ENCODE measurements at places on chromosomes 2 and 18. TPM values are rescaled to one million over a fixed set of nuclear protein-coding genes. Genes with fewer than 3 reads are reported as not detected.

DNA sequence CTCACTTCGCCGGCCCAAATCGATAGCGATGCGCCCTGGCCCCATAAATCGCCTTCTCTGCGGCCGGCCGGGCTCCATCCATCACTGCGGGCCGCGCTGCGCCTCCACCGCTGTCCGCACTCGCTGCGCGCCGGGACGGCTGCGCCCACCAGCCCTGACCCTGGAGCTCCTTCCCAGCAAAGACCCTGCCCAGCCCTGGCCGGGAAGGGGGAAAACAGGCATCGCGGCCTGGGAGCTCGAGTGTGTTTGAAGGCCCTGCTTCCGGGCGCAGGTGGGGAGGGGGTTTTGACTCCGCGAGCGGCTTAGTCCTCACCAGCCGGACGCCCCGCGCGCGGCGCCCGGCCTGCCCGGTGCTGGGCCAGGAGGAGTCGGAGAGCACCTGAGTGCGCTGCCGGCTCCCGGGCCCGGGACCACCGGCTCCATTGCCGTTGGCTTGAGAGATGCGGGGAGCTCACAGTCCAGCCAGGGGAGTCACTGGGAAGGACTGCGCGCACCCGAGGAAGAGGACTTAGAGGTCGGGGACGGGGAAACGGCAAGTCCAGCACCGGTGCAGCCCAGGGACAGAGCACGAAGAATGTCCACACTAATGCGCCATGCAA, 1.1 kb downstream of the PAX8 start:
- DNase-seq = no peak

DNA sequence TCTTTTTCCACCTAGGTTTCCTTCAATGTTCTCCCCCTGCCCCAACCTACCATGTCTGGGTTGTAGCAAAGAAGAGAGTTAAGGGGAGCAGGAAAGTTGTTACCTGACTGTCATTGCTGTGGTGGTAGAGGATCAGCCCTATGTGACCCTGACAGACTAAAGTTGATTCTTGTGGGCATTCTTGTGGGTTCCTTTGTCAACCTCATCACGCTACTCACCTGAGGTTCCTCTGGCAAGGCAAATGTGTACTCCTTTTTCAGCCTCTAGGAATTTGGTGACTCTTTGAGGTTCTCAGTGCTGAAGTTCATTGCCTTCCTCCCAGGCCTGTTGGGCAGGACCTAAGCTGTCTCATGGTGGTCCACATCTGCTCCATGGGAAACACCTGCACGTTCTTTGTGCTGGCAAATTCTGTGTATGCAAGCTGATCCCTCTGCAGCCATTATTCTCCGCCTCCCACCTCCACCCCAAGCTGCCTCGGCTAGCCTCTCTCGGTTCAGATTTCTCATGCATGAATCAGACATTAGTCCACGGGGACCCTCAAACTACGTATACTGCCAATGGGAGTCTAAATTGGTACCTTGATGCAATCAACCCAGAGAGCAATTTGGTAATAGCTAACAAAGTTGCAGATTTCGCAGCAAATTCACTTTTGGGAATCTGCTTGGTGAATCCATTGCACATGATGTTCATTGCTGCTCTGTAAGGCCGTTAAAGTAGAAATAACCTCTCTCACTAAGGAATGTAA, 1.5 kb upstream of the GMCL1 start:
- DNase-seq = no peak

DNA sequence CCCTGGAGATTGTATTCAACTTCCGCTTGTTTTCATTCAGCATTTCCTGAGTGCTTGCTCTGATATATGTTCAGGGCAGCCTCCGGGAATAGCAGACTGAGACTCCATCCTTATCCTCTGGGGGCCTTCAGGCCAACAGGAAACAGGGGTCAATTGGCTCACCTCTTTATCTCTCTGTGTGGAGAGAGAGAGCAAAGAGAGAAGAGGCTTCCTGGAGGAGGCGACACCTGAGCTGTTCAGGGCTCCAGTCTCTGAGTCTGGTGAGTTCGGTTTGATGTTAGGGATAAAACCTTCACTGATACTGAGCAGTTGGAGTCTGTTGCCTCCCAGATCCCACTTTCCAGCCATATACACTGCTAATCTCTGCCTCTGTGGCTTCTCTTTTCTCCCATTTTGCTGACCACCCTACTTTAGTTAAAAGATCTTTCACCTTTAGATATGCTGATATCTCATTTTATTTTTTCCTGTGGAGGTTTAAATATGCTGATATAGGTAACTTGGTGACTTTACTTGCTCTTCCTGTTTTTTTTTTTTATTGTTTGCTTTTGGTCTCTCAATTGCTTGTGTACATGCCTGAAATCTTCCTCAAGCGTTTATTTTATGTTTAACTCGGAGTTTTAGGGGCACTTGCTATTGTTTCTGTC, 56.9 kb downstream of the KCNS3 start:
- DNase-seq = no peak

DNA sequence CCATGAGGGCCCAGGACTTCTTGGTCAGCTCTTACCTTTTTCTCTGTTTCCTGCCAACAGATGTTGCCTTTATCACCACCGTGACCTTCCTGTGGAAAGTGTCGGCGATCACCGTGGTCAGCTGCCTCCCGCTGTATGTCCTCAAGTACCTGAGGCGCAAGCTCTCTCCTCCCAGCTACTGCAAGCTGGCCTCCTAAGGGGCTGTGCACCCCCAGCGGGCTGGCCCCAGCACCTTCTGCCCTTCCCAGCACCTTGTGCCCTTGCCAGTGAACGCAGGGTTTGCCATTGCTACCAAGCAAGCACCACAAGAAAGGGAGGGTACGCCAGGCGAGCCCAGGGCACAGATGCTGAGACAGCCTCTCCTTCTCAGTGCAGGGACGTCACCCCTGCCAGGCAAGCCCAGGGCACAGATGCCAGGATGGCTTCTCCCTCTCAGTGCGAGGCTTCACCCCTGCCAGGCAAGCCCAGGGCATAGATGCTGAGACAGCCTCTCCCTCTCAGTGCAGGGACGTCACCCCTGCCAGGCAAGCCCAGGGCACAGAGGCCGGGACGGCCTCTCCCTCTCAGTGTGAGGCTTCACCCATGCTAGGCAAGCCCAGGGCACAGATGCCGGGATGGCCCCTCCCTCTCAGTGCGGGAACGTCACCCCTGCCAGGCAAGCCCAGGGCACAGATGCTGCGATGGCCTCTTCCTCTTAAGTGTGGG, 18.4 kb upstream of the NFATC1 start:
- no peak for DNase-seq

DNA sequence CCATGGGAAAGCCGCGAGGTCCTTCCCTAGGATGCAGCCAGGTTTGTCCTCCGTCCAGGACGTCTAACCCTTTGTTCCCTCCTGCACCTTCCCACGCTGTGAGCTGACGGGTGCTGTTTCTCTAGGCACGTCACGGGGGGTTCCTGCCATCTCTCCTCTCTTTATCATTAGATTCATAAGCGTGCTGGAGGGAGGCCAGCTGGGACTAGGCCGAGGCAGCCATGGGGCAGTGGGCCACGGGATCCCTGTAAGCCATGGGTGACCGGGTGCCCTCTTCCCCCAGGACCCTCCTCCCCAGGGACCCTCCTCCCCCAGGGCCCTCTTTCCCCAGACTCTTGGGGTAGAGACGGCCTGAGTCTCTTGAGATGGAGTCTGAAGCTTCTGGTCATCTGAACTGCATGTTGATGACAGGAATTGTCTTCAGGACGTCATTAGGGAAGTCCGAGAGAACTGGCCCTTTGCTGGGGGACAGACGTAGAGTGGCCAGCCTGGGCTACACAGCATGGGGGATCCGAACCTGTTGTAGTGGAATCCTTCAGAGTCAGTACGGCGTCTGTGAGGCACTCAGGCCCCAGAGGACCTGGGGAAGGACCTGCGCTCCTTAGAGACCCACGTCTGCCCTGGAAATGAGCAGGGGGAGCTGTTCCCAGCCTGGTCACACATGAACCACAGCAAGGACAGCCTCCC, 108.1 kb downstream of the TPO start:
- DNase-seq = no peak

The TTL gene
- 87.0 TPM for total RNA-seq

GRCh38 chr2:86566158-86566820, 3.0 kb upstream of the CHMP3 start:
- no peak for DNase-seq

The CD302 gene
- 1.0 TPM for total RNA-seq

The EFEMP1 gene
- 4.1 TPM for total RNA-seq

DNA sequence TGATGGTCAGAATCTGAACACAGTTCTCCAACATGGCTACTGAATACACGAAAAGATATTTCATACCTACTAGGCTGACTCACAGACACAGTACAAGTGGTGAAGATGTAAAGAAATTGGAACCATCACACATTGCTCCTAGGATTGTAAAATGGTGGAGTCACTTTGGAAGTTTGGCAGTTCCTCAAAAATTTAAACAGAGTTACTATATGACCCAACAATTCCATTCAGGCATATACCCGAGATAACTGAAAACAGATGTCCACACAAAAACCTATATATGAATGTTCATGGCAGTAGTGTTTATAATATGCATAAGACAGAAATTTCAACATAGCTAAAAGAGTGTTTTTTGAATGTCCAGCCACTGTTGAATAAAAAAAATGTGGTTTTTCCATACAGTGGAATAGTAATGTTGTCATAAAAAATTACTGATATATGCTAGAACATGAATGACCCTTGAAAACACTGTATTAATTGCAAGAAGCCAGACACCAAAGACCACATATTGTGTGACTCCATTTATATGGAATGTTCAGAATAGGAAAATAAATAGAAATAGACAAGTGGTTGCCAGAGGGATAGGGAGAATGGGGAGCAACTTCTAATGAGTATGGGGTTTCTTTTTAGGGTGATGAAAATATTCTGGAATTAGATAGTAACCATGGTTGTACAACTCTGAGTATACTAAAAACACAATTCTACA, 10.1 kb downstream of the RMP24 start:
- no peak for DNase-seq

- no peak for DNase-seq
Observed at GRCh38 chr18:34760444-34760843, 50.3 kb downstream of the DTNA start.

The CERKL gene
- total RNA-seq = 0.23 TPM

The PLCD4 gene
- 0.37 TPM for total RNA-seq

DNA sequence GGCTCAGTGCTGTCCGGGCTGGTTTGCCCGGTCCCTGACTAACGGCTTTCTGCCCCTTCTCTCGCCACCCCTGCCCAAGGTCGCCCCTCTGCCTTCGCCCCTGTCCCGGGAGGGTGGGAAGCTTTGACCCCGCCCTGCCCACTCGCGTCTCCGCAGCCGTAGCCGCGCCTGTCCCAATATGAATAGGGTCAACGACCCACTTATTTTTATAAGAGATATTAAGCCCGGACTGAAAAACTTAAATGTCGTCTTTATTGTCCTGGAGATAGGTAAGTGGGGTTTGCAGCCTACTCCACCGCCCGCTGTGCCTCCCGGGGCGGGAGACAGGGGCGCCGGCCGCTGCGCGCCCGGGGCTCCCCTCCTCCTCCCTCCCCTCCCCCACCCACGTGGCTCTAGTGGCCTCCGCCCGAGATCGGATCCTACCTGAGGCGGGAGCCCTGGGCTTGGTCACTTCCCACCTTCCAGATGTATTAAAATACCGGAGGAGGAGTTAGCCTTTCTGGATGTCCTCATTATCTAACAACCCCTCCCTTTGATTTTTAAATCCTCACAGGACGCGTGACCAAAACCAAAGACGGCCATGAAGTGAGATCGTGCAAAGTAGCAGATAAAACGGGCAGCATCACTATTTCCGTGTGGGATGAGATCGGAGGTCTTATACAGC, 633 bp downstream of the NABP1 start:
- DNase-seq = peak; percentile 23

The OSBPL6 gene
- total RNA-seq = 10.8 TPM

The VIT gene
- total RNA-seq = not detected

DNA sequence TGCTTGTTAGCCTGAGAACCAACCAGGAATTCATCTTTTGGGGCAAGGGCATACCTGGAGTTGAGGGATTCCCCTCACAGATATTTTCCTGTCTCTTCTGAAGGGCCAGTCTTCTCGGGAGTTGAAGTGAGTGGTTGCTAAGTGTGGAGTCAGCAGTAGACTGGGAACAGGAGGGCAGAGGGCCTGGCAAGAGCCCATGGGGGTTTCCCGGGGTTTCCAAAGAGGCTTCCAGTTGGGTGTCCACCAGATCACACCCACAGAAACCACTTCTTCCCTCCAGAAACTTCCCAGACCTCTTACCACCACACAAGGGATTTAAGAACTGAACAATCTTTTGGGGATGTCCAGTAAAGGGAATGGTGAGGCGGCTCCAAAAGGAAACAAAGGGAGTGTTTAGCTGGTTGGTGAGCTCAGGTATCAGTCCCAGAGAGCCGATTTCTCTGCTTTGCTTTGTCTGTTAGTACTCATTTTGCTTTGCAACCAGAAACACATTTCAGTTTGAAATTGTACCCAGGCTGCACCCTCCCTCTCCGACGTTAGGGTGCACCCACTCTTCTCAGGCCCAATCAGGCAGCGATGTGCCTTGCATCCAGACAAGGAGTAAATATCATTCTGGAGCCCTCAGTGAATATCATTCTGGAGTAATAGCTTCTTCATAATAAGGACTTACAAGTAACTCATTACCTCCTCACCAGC, 47.5 kb upstream of the SPATS2L start:
- DNase-seq = no peak

- no peak for DNase-seq
Observed at GRCh38 chr2:109380502-109381326, 233.1 kb downstream of the SEPTIN10 start.

DNA sequence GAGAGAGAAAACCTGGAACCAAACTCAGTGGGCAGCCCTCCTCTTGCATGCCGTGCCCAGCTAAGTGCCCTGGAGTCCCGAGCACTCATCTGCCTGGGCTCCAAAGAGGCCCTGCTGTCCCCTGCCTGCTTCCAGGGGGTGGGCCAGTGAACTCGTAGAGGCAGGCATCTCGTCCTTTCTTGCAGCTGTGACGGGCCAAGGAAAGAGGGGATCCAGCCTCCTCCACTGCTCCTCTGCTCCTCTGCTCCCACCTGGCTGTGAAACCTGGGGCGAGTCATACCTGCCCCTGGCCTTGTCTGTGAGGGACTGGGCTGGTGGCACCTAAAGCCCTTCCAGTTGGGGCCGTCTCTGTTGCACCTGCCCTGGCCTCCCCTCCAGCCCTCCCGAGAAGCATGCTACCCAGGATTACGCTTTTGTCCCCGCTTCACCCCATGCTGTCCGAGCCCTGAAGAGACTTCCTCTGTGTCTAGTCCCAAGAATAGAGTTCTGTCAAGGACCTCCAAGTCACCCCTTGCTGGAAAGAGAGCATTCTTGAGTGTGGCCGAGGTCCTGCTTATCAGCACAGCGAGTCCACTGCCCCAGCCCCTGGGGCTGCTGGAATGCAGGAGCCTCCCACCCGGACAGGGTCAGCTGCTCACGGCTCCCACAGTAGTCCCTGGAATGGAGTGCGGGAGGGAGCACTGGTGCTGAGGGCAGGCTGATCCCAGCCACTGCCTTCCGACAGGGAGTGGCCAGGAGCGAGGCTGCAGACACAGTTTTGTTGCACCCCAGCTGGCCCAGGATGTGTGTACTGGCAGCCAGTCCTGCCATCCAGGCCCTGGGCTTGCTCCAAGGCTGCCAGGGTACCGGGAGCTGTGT, 14.3 kb downstream of the KCNK3 start:
- no peak for DNase-seq

The BZW1 gene
- 424 TPM for total RNA-seq

- DNase-seq = no peak
Observed at GRCh38 chr2:50355891-50356290, 676.0 kb downstream of the NRXN1 start.

The BCL2L11 gene
- total RNA-seq = 21.9 TPM

GRCh38 chr2:100730290-100730868, 89.6 kb upstream of the NPAS2 start:
- DNase-seq = peak; percentile 21

The KYNU gene
- 0.26 TPM for total RNA-seq

- no peak for DNase-seq
Observed at GRCh38 chr2:165897726-165898125, 55.9 kb downstream of the TTC21B start.
